Astrocyte (in vitro differentiated cells and primary cell): ENCODE measurements at places on chromosomes 6 and 20. TPM values are rescaled to one million over a fixed set of nuclear protein-coding genes. Genes with fewer than 3 reads are reported as not detected.

DNA sequence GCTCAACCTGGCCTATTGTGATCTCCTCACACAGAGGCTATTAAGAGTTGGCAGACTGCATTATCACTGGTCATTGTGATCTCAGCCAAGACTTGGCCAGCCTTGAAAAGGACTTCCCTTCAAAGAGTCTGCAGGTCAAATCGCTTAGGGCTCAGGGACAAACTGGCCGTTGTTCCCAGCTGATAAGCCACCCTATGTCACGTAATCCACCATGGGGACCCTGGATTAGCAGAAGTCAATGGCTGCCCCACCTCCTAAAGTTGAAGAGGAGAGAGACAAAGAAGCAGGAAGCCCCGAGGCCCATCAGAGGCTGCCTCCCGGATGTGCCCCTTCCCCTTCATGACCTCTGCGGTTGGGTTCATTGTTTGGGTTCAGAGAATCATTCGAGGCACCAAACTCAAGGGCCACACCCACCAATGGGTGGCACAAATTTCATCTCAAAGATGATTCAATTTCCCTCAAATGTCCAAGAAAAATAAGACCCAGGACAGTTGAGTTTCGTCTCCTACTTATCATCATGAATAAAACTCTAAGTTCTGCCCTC lies 56.6 kb downstream of the BPIFB1 start:
- no peak overlapping the region for H3K27ac ChIP-seq
- H3K27me3 ChIP-seq = no peaks in the 10 kb centered on the region
- no peak overlapping the region for H3K4me3 ChIP-seq
- H3K4me1 ChIP-seq = no peaks in the 10 kb centered on the region
- no peak for DNase-seq
- no peaks in the 10 kb centered on the region for H3K36me3 ChIP-seq

- H3K4me3 ChIP-seq = no peak overlapping the region
- no peaks in the 10 kb centered on the region for H3K36me3 ChIP-seq
- no peak overlapping the region for H3K27ac ChIP-seq
Measured at GRCh38 chr6:122372647-122373046, 26.8 kb upstream of the HSF2 start.

GRCh38 chr6:119609865-119610264 lies 260.3 kb upstream of the MAN1A1 start:
- H3K27me3 ChIP-seq = no peaks in the 10 kb centered on the region
- no peaks in the 10 kb centered on the region for H3K36me3 ChIP-seq
- no peak for DNase-seq
- no peak overlapping the region for H3K27ac ChIP-seq
- no peak overlapping the region for H3K4me3 ChIP-seq

DNA sequence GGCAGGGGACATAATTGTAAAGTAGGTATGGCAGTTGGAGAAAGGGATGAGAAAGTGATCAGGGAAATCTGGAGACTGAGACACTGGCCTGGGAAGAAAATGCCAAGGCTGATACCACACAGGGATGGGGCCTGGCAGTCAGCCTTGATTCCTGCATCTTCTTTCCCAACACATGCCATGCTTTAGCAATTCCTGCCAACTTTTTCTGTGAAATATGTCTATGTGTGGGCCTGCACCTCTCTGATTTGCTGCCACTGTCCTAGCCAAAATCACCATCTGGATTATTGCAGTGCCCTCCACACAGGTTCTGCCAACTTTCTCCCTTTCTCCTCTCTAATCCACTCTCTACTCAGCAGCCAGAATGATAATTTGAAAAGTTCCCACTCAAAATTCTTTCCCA lies 759.8 kb upstream of the CITED2 start:
- no peaks in the 10 kb centered on the region for H3K4me1 ChIP-seq
- no peak overlapping the region for H3K4me3 ChIP-seq
- H3K27ac ChIP-seq = no peak overlapping the region
- no peaks in the 10 kb centered on the region for H3K36me3 ChIP-seq
- no peaks in the 10 kb centered on the region for H3K27me3 ChIP-seq
- DNase-seq = no peak

- H3K27ac ChIP-seq = no peak overlapping the region
- DNase-seq = no peak
- no peaks in the 10 kb centered on the region for H3K27me3 ChIP-seq
- no peaks in the 10 kb centered on the region for H3K4me1 ChIP-seq
- no peaks in the 10 kb centered on the region for H3K36me3 ChIP-seq
- no peak overlapping the region for H3K4me3 ChIP-seq
Measured at GRCh38 chr20:60283281-60283680, 325.1 kb downstream of the CDH26 start.

GRCh38 chr6:99568103-99568933 lies at the start of gene CCNC:
Gene CCNC (minus strand): TSS chr6:99568660. CDS start chr6:99568527, 133 bp downstream.
- no peaks in the 10 kb centered on the region for H3K36me3 ChIP-seq
- H3K4me1 ChIP-seq = peaks cover 5% of the 10 kb centered on the region
- peak within 1 kb of the TSS; percentile 96 for H3K4me3 ChIP-seq
- no peaks in the 10 kb centered on the region for H3K27me3 ChIP-seq
- H3K27ac ChIP-seq = peak within 1 kb of the TSS; percentile 90

- H3K4me3 ChIP-seq = no peak overlapping the region
- no peaks in the 10 kb centered on the region for H3K36me3 ChIP-seq
- H3K27ac ChIP-seq = no peak overlapping the region
Measured at GRCh38 chr6:33126101-33126714, 50.4 kb downstream of the HLA-DPB1 start.

- no peaks in the 10 kb centered on the region for H3K36me3 ChIP-seq
- no peak overlapping the region for H3K4me3 ChIP-seq
- no peaks in the 10 kb centered on the region for H3K4me1 ChIP-seq
- no peaks in the 10 kb centered on the region for H3K27me3 ChIP-seq
Measured at GRCh38 chr20:52004715-52005114, 186.9 kb downstream of the ZFP64 start.

DNA sequence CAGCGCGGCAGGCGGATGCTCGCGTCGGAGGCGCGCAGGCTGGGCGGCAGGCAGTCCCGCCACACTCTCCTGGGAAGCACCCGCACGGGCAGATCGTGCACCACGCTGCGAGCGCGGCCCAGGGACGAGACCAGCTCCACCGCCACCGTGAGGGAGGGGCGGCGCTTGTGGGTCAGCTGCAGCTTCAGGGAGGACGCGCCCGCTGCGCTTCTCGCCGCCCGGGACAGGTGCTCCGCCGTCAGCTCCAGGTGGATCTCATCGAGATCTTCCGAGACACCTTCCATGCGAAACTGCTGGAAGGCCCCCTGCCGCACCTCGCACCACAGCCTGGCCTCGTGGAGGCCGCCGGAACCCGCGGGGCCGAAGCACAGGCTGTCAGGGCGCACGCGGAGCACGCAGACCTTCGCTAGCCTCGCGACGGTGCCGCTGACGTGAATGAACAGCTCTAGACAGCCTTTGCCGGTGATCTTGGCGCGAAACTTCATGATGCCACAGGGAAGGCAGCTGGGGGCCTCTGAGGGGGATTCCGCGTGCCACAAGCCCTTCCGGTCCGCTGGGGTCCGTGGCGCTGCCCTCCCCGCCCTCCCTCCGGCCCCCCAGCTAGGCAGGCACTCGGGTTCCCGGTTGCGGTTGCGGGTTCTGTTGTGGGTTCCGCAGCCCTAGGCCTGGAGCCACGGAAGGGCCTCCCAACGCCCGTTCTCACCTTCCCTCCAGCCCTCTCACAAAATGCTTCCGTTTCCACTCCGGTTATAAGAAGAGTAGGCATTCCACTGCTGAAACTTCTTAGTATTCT lies at the start of gene HUS1B:
HUS1B (minus strand) TSS at position 641 of the 793 bp plus-strand sequence; CDS start at position 485, 156 bp downstream.
- DNase-seq = no peak
- peak within 1 kb of the TSS; percentile 92 for H3K27ac ChIP-seq

DNA sequence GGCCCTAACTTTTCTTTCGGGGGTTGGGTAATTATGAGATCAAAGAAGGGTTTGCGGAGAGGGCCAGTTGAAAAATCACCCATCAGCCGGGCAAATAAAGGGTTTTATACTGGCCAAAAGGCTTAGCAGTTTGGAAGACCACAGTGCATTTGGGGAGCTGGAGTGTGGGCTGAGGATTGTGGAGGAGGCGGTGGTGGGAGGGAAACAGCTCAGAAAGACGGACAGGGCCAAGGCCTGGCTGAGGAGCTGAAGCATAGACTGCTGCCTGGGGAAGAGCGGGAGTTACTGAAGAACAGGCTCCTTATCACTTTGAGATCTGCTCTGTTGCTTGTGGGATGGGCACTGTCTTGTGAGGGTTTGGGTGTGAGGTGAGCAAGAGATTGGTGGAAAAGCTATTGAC lies 144.2 kb downstream of the CARMIL1 start:
- no peaks in the 10 kb centered on the region for H3K4me1 ChIP-seq
- no peaks in the 10 kb centered on the region for H3K27me3 ChIP-seq
- no peak overlapping the region for H3K27ac ChIP-seq
- H3K4me3 ChIP-seq = no peak overlapping the region

DNA sequence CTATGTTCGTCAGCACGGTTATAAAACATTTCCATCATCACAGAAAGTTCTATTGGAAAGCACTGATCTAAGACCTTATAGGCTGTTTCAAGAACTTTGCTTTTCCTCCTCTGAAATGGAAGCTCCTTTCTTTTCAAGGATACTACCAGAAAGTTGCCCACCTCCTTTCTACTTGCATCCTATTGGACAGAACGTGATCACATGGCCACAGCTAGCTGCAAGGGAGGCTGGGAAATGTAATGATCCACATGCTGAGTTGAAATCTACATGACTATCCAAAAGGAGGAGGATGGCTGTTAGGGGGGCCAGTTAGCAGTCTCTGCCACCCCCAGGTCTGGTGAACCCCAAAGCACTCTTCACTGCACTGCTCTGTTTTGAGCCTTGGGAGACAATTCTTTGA lies 3.3 kb downstream of the SFTA2 start:
- no peaks in the 10 kb centered on the region for H3K27me3 ChIP-seq
- no peak overlapping the region for H3K27ac ChIP-seq
- no peaks in the 10 kb centered on the region for H3K4me1 ChIP-seq
- DNase-seq = no peak
- H3K4me3 ChIP-seq = no peak overlapping the region
- peaks cover 4% of the 10 kb centered on the region for H3K36me3 ChIP-seq

GRCh38 chr20:62590309-62591121 lies 51.8 kb upstream of the SLCO4A1 start:
- no peaks in the 10 kb centered on the region for H3K27me3 ChIP-seq
- no peaks in the 10 kb centered on the region for H3K36me3 ChIP-seq
- H3K27ac ChIP-seq = no peak overlapping the region
- H3K4me1 ChIP-seq = peaks cover 17% of the 10 kb centered on the region

GRCh38 chr6:44742201-44742600 lies 354.7 kb downstream of the CDC5L start:
- no peaks in the 10 kb centered on the region for H3K36me3 ChIP-seq
- H3K4me1 ChIP-seq = no peaks in the 10 kb centered on the region
- DNase-seq = no peak

GRCh38 chr6:21937466-21937865 lies 343.9 kb downstream of the SOX4 start:
- H3K27ac ChIP-seq = no peak overlapping the region
- H3K4me1 ChIP-seq = peaks cover 4% of the 10 kb centered on the region
- no peaks in the 10 kb centered on the region for H3K27me3 ChIP-seq

GRCh38 chr20:6665621-6666355 lies 101.7 kb upstream of the BMP2 start:
- H3K27me3 ChIP-seq = no peaks in the 10 kb centered on the region
- H3K4me1 ChIP-seq = no peaks in the 10 kb centered on the region
- no peaks in the 10 kb centered on the region for H3K36me3 ChIP-seq
- peak; percentile 7 for DNase-seq
- no peak overlapping the region for H3K27ac ChIP-seq

DNA sequence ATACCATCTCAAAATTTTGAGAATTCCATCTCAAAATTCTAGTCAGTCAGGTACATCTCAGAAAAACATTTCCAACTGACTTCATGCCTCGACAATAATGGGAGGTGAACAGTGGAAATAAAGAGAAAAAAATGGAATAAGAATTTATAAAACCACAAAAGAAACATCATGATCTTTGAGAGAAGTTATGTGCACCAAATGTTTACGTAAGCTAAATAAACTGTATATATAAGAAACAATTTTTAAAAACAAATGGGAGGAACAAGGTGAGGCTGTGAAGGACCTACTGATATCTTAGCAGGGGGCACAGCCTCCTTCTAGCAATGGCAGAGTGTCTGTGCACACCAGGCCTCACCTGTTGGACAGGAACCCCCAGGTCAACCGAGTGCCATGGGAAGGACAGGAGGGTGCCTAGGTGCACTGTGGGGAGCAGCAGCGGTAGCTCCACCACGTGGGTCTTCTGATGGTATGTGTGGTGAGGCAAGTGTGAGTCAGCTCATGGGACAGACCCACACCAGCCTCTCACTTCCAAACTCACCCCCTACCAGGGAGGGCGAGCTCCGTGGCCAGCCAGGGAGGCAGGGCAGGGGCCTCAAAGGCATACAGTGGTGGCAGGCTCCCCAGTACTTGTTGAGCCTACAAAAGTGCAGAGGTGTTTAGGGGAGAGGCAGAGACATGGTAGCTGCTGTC lies 23.2 kb downstream of the DIDO1 start:
- peak; percentile 54 for DNase-seq
- H3K27ac ChIP-seq = peak overlapping the region; percentile 37
- H3K36me3 ChIP-seq = peaks cover 44% of the 10 kb centered on the region
- H3K27me3 ChIP-seq = no peaks in the 10 kb centered on the region
- peaks cover 22% of the 10 kb centered on the region for H3K4me1 ChIP-seq

- peaks cover 47% of the 10 kb centered on the region for H3K4me1 ChIP-seq
- H3K36me3 ChIP-seq = no peaks in the 10 kb centered on the region
- no peak overlapping the region for H3K27ac ChIP-seq
- no peak for DNase-seq
- no peak overlapping the region for H3K4me3 ChIP-seq
Measured at GRCh38 chr6:56688521-56688920, 45.8 kb upstream of the DST start.

DNA sequence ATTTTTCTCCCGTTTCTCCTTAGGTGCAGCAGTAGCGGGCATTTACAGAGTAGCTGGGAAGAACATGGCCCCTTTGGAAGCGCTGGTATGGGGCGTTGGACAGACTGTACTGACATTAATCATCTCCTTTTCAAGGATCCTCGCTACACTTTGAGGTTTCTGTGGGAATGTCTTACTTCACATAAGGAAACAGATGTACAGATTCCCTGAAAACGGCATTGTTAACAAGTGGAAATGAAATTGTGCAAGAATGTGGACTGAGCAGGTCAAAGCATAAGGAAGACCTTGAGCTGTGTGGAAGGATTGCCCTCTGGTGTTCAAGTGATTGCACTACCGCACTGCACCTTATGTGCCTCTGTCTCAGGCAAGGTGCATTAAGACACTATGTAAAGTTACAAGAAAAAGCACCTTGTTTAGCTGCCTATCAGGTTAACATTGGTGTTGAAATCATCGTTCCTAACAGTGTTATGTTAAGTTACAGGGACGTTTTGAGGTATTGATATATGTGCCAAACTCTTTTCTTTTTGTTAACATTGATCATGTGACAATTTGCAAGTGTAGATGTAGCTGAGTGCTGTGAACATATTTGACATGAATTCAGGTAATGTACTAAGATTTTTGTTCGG lies 38.0 kb downstream of the TMEM170B start:
- no peaks in the 10 kb centered on the region for H3K27me3 ChIP-seq
- no peaks in the 10 kb centered on the region for H3K4me1 ChIP-seq
- no peak overlapping the region for H3K4me3 ChIP-seq
- DNase-seq = peak; percentile 64
- no peaks in the 10 kb centered on the region for H3K36me3 ChIP-seq

Gene CDKAL1
- total RNA-seq = 11.6 and 13.7 TPM in 2 replicates

Gene ME1
- 34.5 and 38.5 TPM in 2 replicates for total RNA-seq

Gene TRIM15
- not detected in 2 replicates for total RNA-seq

Gene CCM2L
- total RNA-seq = 0.11 TPM in 1 of 2 replicates, not detected in the other

Gene POLR3F
- 11.6 and 12.8 TPM in 2 replicates for total RNA-seq

Gene HDGFL1
- total RNA-seq = not detected in 2 replicates
